ENCODE measurements at places on chromosomes 6 and 20.
A peak's percentile ranks its signal among the peaks of the same experiment; 100 is the strongest.

- peak; percentile 85 for DNase-seq
Observed at GRCh38 chr6:112216662-112217551, 37.5 kb downstream of the LAMA4 start.

DNA sequence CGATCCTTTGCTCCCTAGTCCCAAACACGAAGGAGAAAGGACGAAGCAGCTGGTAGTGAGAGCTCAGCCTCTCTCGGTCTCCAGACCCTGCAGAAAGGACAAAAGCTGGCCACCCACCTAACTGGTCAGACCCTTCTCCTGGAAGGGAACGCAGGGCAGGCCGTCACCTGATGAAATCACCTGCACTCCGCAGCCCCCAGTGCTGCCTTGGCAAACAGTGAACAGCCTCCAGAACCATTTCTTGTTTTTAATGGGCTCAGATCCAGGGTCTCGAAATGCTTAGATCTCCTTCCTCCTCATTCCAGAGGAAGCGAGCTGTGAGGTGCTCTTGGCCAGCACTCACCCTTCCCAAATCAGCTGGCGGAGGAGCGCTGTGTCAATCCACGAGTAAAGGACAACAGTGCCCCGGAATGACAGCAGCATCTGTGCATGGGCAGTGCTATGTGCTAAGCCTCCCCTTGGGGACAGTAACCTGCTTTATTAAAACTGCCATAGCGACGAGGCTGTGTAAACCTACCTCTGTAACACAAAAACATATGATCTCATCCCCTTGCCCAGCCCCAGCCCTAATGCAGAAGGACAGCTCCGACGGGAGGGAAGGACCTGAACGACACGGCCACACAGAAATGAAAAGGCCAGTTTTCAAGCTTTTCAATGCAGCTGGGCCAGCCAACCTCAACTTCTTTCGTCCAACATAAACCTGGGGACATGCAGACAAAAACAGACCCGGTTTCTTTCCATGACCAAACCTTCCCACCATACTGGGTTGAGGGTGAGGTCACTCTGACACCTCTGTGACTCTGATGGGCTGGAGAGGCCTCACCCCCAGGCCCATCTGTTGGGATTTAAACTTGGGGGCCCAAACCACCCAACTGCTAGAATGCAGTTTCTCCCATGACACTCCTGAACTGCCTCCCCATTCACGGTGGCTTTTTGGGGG is 43.3 kb downstream of the SULF2 start:
- DNase-seq: no peak

DNA sequence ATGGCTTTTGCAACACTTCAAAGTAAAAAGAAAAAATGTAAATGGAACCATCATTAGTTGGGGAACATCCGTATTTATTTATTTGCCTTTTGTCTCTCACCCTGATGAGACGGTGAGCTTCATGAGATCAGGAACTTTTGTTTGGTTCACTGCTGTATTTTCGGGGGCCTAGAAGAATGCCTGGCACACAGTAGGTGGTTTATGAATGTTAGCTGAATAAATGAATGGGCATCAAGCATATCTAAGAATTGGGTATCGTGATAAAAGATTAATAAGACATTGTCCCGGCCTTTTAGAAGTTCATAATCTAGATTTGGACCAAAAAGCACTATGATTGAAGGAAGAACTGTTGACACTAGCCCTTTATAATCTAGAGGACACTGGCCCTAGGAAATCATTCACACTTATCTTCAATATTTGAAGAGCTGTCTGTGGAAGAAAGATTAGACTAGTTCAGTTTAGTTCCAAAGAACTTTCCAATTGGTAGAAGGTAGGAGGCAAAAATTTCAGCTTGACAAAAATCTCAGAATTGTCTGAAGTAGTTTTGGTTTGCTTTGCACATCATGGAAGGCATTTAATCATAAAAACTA is 70.3 kb upstream of the CD83 start:
- no peak for DNase-seq

DNA sequence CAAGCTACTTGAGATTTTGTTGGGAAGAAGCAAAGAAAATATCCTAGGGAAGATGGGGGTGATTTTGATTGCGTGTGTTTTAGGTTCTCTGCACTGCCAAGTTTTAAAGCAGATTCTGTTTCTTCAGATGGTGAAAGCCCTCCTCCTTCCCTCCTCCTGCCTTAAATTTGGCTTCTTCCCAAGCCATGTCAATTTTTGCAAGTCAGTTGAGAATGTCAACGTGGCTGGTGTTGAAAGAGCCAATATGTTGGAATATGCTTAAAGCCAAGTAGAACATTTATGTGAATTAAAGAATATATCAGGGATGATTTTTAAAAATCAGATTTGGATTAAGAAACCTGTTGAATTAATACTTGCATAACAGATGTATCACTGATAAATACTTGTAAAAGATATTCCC is 270.8 kb downstream of the ARID1B start:
- DNase-seq: no peak

- DNase-seq: no peak
Observed at GRCh38 chr6:111862314-111862713, 10.9 kb downstream of the FYN start.

GRCh38 chr6:136945711-136946121 is 23.6 kb downstream of the SLC35D3 start:
- DNase-seq: peak; percentile 26

DNA sequence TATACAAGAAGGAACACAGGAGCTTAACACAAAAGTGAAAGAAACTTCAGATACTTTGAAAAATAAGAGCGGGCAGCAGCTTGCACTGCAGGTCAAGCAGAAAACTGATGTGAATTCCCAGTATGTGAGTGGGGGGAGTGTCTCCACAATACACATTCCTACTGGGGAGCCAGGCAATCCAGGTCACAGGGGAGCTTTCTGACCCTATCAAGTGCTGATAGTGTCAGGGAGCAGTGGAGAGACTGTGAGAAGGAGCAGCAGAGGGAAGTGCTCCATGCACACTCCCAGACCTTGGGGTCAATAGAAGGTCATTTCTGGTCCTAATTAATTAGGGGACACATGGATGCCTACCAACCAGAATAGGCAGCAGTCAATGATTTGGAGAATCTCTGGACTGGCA is 59.4 kb downstream of the PDSS2 start:
- DNase-seq: no peak

- no peak for DNase-seq
Observed at GRCh38 chr20:3174442-3175261, 1.3 kb upstream of the LZTS3 start.

DNA sequence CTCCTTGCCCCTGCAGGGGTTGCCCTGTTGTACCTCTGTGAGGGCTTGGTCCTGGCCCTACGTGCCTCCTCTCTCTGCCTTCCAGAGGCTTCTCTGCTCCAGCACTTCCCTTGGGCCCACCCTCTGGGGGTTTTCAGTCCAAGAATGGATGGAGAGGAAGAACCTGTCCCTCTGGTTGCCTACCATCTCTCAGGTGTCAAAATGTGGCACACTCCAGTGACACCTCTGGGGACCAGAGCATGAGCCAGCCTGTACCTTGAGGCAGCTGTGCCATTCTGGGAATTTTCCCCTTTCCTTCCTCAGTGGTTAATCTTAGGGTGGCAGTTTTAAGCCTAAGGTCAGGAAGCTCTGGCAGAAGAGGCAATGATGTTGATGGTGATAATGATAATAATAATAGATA is 115.2 kb upstream of the ARMC2 start:
- no peak for DNase-seq

GRCh38 chr6:127272576-127272975 is 5.9 kb downstream of the RNF146 start:
- DNase-seq: no peak

DNA sequence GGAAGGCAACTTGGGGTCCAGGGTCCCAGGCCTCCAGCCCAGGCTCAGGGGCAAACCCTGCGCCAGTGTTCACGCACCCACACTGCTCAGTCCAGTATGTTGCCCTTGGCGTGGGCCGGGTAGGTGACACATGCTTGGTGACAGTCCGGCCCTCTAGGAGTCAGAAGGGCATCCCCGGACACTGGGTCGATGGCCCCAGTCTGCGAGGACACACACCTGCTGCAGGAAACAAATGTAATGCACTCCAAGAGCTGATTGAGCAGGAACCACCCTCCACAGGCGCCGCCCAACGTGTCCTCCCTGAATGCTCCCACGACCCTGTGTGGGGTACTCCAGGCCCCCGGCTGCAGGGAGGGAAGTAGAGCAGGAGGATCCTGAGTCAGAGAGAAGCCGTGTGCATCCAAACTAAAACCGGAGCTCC is 160.7 kb downstream of the DLL1 start:
- no peak for DNase-seq

DNA sequence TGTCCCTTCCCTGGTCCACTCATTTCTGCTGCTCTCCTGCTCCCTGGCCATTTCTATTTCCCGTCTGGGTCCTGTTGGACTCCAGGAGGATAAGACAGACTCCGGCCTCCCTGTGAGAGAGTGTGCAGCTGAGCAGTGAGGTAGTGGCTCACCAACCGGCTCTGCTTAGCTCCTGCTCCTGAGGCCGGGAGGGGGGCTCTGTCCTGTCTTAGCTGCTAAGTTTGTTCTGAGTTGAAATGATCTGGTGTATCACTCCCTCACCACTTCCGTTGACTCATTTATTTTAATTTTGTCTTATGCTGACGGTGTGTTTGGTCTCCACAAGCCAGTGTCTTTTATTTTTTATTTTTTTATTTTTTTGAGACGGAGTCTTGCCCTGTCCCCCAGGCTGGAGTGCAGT is 148.5 kb upstream of the PDE10A start:
- DNase-seq: no peak

DNA sequence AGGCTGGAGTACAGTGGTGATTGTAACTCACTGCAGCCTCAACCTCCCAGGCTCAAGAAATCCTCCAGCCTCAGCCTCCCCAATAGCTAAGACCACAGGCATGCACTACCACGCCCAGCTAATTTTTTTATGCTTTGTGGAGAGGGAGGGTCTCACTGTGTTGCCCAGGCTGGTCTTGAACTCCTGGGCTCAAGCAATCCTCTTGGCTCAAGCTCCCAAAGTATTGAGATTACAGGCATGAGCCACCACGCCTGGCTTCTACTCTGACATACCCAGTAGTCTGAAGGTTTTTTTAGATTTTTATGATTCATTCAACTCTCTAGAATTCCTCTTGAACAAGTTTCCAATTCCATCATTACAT is 1.3 kb upstream of the ARHGAP18 start:
- peak; percentile 57 for DNase-seq

GRCh38 chr6:143125455-143125854 is 64.8 kb downstream of the AIG1 start:
- no peak for DNase-seq

DNA sequence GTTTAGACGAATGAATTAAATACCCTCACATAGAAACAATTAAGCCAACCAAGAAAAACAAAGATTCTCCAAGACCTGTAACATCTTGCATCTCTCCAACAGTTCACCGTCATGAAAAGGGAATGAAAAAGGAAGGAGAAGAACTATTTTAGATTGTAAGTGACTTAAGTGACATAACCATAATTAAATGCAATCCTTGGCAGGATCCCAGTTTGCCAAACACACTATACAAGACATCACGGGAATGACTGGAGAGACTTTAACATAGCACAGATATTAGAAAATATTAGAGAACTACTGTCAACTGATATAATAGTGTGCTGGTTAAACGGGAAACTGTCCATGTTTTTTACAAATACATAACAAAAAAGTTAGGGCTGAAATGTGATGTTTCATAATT is 22.2 kb downstream of the EPB41L2 start:
- DNase-seq: no peak

DNA sequence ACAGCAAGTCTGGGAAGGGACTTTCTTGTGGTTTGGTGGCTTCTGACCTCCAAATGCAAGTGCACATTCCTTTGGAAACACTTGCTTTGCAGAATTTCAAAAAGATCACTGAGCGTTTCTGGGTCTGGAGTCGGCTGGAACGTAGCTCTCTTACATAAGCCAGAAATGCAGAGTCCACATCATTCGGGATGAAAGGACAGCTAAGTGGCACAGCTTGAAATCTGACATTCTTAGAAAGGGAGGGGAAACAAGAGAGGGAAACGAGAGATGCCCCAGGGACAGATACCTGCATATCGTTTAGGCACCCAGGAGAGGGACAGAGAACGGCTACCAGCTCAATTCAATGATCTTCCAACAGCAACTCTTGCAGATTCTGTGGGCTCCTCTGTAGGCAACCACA is 118.7 kb downstream of the NFATC2 start:
- no peak for DNase-seq

DNA sequence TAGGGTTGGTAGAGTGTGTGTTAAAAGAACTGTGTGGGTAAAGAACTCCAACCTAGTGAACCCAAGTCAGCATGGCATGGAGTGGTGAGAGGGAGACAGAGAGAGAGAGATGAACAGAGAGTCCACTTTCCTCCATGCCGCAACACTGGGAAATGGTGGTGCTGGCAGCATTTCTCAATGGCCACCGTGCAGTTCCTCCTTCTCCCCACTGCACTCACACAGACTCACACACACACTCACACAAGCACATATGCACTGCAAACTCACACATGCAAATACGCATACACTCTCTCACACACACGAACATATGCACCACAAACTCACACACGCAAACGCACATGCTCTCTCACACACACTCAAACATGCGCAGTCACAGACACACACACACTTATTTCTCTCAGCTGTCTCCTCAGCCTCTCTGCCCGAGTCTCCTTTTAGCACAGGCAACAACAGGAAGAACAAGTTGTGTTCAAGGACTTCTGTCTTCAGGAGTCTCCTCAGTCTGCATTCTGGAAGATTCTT is 66.5 kb upstream of the LY86 start:
- DNase-seq: no peak

- DNase-seq: no peak
Observed at GRCh38 chr6:77264970-77265369, 198.3 kb downstream of the HTR1B start.

DNA sequence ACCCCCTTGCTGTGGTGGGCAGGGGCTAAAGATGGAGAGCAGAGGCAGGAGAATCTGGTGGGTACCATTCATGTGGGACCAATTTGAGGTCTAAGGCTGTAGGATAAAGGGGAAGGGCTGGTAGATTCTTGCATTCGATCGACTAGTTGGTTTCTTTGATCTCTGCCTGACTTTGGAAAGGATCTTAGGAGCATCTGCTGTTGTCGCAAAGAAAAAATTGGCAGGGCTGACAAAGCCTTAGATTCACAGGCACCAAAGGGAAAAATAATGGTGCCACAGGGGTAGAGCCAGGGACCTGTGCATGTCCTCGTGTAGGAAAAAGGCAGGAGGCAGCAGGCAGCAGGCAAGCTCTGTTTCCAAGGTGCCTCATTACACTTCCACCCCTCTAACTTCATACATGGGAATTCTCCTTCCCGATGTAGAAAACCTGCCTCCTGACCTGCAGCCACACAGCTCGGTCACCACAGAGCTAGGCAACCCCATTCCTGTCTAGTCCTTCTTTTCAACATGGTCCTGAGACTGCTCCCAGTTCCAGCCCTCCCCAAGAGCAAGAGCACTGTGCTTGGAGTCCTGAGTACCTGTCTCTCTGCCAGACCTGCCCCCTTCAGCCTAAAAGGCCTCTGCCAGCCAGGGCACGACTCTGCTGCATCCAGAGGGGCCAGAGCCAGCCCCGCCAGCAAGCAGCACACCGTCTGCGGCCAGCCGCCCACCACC is 71.9 kb downstream of the FGD2 start:
- no peak for DNase-seq
